ENCODE measurements at places on chromosomes 6 and 20.

- no peak for DNase-seq
Measured at GRCh38 chr6:140078561-140079125, 704.2 kb upstream of the CITED2 start.

- DNase-seq = no peak
Measured at GRCh38 chr20:57257701-57258453, 8.6 kb downstream of the BMP7 start.

GRCh38 chr6:35624341-35625070 is 64.2 kb downstream of the FKBP5 start:
- DNase-seq = no peak

- DNase-seq = no peak
Measured at GRCh38 chr20:62495749-62496567, 20.2 kb upstream of the GATA5 start.

DNA sequence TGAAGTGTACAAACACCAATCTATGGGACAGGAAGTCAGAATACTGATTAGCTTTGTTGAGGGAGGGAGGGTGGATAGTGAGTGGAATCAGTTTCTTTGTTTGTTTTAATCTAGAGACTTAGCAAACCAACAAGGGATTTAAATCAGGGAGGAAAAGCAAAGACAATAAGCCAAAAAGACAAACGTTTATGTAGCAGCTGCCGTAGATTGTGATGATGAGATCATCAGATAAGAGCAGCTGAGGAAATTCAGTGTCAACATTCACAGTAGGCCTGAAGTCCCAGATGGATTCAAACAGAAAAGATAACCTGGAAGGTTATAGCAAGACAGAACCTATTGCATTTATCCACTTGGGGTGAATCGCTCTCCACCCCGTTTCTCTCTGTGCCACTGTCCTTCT is 104.9 kb upstream of the SYNDIG1 start:
- DNase-seq = no peak

DNA sequence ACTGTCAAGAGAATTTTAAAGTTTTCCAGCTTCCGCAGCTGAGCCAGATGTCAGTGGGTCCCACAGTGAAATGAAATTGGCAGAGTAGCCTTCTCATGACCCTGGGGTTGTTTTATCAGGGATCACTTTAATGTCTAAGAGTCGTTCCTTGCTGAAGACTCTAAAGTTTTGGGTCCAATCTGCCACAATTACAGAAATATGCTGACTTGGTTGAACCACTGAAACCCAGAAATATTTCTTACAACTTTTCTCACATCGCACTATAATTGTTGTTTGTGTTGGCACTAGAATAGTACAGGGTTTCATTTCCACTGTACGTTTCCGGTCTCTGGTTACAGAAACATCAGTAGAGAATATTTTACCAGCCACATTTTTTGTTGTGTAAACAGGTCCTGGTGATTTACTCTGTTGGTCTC is 109.0 kb downstream of the HMGCLL1 start:
- DNase-seq = no peak

- no peak for DNase-seq
Measured at GRCh38 chr6:121222656-121223055, 111.6 kb downstream of the TBC1D32 start.

DNA sequence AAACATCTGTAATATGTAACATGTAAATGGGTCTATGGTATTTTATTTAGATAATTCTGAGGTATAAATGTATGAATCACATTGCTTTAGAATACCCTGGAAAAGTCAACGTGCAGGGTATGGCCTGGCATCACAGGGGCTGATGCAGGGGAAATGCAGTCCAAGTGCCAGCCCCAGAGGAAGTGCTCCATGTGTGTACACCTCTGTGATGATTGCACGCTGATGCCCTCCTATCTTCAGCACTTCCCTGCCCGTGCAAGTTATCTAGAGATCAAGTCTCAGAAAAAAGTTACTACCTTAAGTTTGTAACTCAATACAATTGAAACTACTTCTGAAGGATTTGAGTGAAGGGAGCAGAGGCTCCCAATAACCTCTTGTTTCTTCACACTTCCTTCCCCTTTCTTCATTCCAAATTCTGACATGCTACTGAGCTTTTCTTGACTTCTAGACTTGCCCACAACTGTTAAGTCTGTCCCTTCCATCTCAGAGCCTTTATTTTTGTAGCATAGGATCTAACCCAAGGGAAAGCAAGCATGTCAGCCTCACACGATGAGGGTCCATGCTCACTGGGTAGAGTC is 2.2 kb downstream of the SMLR1 start:
- DNase-seq = no peak

DNA sequence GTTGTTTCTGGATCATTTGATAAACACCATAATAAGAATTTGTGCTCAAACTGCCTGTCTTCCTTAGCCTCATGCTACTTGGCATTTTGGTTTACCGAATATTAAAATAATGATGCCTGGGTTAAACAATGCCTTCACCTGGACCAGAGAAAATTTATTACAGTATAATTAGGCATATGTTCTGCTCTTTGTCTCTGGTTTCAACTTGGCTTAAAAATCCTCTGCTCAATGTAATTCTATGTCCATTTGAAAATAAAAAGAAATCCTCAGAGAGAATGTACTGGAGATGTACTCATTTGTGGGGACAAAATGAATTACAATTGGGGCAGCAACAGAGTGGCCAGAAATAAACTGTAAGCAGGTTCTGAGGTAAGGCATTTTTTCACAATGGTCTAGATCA is 95.0 kb downstream of the DST start:
- DNase-seq = no peak

DNA sequence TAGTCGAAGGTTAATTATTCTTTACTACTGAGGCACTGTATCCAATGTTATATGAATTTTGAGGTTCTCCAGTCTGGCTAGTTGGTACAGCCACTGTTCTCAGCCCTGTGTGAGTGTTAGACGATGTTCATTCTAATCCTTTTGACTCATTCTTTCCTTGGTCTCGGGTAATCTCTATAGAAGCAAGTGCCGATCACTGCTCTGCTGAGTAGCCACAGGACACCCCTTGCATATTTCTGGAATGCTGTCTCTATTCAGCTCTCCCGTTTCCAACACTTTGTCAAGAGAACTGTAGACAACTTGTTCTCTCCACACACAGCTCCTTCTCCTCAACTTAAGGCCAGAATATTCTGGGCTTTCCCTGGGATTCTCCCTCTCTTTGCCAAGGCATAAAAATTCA is 42.4 kb upstream of the PLCB1 start:
- DNase-seq = no peak

DNA sequence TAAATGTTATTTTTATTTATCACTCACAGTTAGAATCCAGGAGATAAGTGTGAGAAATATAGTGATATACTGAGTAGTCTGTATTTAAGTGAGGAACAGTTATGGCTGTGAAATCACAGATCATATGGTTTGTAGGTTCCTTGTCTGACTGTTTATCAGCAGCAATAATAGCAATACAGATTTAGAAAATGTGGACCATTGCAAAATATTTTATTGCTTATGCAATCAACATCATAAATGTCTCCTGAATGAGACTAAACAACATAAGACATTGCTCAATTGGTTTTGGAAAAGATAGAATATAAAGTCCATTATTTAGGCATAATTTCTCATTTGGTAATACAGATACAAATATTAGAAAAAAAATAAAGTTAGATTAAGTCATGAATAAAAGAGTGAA is 43.7 kb downstream of the CCDC170 start:
- DNase-seq = no peak

GRCh38 chr6:112717401-112717800 is 370.3 kb downstream of the RFPL4B start:
- no peak for DNase-seq

- no peak for DNase-seq
Measured at GRCh38 chr6:8392569-8392968, 42.8 kb downstream of the SLC35B3 start.

GRCh38 chr6:49097116-49097515 is 365.9 kb downstream of the MMUT start:
- DNase-seq = no peak

DNA sequence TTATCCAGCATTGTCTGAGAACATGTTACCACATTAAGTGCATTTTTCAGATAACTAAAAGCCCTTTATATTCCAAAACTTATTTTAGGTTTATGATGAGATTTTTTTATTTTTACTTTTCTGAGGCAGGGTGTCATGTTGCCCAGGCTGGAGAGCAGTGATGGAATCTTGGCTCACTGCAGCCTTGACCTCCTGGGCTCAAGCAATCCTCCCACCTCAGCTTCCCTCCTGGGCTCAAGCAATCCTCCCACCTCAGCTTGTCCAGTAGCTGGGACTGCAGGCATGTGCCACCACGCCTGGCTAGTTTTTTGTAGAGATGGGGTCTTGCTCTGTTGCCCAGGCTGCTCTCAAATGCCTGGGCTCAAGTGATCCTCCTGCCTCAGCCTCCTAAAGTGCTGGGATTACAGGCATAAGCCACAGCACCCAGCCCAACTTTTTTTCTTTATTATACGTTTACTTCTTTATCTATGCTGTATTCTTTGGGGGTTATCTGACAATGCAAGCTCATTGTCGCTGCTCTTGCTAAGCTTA is 6.2 kb downstream of the DYNLT1 start:
- no peak for DNase-seq

GRCh38 chr6:125922322-125922860 is 34.2 kb upstream of the HINT3 start:
- no peak for DNase-seq

- no peak for DNase-seq
Measured at GRCh38 chr6:131821010-131821807, 13.4 kb downstream of the ENPP1 start.

DNA sequence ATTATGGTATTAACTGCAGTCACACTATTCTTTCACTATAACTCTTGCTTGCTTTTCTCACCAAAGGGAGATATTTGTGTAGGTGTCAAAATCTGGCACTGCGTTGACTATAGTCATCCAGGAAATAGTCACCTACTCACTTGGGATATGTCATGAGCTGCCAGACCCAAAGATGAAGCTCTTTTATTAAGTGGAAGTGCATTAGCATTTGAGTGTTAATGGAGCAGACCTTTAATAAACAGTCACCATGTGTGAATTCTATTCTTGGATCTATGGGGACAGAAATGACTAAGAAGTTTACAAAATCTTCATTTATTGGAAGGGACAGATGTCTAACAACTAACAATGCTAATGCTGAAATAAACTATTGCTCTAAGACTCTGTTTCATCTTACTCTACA is 130.1 kb upstream of the NEDD9 start:
- DNase-seq = no peak

DNA sequence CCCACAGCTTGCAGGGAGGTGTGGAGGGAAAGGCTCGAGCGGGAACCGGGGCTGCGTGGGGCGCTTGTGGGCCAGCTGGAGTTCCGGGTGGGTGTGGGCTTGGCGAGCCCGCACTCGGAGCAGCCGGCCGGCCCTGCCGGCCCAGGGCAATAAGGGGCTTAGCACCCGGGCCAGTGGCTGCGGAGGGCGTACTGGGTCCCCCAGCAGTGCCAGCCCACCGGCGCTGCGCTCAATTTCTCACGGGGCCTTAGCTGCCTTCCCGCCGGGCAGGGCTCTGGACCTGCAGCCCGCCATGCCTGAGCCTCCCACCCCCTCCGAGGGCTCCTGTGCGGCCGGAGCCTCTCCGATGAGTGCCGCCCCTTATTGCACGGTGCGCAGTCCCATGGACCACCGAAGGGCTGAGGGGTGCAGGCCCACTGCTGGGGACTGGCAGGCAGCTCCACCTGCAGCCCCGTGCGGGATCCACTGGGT is 1242.2 kb upstream of the EYS start:
- DNase-seq = no peak

- no peak for DNase-seq
Measured at GRCh38 chr6:47254906-47255305, 54.8 kb downstream of the TNFRSF21 start.

GRCh38 chr6:56292505-56293181 is 45.3 kb upstream of the COL21A1 start:
- peak; percentile 12 for DNase-seq

DNA sequence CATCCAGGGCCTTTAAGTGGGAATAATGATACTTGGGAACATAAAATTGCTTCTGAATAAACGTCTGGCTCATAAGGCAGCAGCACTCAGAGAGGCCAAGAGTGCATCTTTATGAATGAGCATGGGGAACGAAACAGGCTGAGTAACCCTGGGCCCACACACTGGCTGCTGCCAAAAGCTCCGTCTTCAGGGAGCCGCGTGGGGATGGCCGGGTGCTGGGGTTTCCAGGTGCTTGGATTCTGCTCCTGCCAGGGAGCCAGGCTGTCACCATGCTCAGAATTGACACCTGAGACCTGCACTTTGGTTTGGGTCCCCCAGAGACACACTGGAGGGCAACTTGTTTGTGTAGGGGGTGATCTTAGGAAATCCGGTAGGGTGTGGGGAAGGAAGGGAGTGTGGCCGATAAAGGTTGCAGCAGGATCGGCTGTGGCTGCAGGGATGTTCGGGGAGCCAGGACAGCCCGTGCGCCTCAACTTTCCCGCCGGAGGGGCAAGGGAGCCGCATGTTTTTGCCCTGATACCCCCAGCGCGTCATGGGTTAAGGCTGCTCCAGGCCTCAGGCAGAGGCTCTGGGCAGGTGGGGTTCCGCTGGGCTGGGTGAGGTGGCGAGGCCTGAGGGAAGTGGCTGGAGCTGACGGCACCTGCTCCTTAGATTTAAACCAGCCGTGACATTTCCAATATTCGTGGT is 101.8 kb downstream of the YTHDF1 start:
- DNase-seq = no peak

DNA sequence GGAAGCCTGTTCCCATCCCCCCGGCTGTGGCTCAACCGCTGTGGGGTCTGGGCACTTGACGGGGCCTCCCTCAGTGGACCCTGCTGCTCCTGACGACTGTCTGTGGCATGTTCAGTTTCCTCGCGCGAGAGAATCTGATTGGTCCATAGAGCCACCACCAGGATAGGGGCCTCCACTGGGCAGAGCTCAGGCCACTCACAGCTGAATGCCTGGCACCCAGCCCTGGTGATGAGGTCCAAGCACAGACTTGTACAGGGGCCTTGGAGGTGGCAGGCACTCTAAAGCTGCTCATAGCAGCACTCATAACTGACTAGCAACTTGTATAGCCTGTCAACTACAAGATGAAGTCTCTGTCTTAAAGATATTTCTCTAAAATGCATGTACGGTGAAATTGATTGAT is 368.1 kb downstream of the NRN1 start:
- DNase-seq = no peak

DNA sequence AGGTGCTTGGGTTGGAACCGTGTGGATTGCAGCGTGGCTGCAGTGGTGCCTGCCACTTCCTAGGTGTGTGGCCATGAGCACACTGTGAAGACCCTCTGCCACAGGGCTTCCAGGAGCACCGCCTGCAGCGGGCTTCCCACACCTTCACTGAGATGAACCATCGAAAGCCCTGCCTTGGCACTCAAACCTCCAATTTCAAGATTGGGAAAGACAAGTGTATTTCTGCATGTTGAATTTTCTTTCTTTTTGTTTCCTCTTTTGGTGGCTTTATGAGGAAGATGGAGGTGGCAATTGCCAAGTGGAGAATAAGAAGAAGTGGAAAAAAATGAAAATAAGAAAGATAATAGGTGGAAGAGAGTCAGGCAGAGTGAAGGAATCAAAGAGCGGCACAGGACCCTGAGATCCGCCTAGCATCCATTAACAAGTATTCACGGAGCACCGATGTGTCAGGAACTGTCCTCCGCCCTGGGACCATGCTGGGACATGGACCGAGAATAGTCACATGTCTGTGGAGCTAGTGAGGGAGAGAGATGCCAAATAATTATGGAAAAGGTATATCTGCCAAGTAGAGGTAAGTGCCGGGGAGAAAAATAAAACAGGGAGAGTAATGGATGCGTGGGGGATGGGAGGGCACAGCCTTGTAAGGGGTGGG is 159.9 kb downstream of the BCAS1 start:
- DNase-seq = no peak

Data from NCI-H1048 (cell line).